Daoy (cell line): ENCODE measurements at places on chromosomes 12 and 14.

DNA sequence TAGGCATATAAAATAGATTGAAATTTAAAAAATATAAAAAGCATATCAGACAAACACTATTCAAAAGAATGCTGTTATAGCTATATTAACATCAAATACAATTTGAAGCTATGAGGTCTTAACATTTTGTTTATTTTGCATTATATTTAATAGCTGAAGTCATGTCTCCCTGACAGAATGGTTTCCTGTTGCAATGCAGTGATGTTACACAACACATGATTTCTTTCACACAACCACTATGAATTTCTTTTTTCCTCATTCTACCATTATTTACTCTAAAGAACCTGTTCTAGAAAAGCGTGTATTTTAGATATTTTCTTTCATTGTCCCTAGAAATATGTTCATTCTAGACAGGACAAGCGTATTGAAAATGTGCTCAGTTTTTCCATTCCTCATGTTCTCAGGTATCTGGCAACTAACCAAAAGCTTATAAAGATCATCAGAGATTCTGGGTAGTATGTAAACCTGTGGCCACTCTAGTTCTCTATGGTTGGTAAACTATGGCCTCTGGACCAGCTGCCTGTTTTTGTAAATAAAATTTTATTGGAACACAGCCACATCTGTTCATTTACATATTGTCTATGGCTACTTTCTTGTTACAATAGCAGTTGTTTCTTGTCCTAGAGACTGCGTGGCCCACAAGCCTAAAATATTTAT, 183.8 kb downstream of the FOXA1 start:
- DNase-seq = no peak

DNA sequence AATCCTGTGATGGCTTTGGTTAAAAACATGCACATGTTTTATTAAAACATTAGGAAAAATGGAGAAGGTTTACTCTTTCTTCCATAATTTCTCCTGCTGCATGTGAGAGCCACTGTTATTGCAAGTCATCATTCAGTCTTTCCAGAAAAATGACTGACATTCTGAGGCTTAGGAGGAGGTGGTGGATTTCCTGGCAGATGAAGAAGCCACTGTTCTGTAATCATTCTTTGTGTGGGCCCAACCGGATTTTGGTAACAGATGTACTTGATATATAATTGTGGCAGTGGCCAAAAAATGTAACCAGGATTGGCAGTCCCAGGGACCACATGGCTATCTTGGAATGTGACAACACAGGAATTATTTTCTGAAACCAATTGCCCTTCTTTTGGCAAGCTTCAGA, 120.2 kb downstream of the DAAM1 start:
- no peak for DNase-seq

DNA sequence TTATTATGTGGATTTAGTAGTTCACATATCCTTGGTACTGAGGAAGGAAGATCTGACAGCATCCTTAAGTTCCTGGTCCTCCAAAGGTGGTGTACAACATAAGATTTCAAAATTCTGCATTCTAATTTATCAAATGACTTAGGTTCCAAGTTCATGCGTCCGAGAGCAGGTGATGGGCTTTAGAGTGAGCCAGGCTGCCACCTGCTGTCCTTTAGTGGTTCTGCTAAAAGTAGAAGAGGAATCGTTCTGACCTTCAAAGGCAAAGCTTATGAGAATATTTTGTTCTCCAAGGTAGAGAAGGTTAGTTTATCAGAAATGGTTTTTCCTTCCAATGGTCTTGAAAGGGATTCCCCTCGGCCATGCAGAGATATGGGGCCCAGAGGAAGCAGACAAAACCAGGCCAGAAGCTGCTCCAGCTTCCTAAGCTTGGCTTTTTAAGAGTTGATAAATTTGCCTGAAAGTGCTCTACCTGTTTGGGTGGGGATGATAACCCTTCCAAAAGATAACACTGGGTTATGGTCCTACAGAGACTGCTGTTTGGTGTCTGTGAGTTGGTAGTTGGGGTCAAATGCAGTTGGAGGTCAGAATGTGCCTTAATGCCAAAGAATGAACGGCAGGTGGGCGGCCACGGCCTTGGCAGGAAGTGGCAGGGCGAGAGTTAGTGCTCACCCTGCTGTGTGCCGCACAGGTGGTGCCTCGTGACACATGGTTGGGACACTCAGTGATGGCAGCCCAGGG, 29.1 kb upstream of the LRTM2 start:
- peak; percentile 63 for DNase-seq

DNA sequence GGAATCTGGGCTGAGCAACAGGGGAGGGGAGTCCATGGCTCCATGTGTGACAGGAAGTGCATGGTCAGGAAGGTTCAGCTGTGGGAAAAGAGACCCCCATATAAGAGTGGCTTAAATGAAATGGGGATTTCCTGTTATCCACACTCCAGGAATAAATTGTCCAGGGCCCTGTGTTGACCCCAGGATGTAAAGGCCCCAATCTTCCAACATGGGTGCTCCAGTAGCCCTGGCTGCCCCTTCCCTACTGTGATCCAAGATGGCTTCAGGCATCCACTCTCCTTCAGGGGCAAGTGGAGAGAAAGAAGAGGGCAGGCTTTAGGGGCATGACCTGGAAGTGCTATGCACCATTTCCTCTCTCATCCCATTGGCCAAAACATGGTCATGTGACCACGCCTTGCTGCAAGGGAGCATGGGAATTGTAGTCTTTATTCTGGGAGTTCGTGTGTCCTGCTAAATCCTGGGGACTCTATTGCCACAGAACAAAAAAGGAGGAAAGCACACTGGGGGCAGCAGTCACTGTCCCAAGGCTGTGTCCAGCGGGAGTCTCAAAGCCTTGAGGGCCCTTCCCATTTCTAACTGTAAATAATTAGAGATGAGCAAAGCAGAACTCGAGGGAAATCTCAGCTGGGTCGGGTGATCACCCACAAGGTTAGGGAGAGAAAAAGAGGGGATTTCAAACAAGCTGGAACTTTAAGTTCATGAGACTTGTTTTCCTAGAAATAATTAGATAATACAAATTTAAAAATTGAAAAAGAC, 289.2 kb downstream of the ADGRD1 start:
- DNase-seq = peak; percentile 70

DNA sequence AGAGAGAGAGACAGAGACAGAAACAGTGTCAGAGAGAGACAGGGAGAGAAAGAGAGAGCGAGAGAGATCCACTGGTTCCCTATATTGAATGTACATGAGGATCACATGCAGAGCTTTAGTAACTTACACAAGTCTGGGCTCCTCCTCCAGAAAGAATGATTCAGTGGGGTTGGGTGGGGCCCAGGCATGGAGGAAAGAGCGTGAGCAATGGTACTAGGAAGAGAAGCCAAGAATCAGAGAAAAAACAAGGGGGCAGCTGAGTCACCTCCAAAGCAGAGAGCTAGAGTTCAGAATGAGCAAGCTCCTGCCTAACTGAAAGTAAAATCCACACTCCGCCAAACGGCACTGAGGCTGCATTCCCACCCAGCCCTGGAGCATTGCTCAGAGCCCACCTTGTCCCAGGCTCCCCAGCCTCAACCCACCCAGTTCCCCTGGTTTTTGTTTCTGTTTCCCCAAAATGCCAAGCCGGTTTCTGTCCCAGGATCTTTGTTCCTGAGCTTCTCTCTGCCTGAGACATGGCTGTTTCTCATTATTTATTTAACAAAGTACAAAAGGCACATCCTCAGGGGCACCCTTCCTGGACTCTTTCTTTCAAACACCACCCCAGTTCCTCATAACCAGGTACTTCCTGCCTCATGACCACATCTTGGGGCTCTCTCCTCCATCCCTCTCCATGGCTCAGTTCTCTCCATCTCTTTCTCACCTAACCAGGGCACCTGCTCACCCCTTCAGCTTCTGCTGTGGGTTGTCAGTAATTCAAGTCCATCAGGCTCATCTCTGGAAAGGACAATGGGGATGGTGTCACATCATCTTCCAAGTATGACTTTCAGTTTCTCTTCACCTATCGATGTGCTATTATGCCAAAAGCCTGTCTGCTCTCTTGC, 670.3 kb upstream of the TBX3 start:
- peak; percentile 95 for DNase-seq
